ENCODE measurements at places on chromosomes 2 and 18. TPM values are rescaled to one million over a fixed set of nuclear protein-coding genes. Genes with fewer than 3 reads are reported as not detected.

DNA sequence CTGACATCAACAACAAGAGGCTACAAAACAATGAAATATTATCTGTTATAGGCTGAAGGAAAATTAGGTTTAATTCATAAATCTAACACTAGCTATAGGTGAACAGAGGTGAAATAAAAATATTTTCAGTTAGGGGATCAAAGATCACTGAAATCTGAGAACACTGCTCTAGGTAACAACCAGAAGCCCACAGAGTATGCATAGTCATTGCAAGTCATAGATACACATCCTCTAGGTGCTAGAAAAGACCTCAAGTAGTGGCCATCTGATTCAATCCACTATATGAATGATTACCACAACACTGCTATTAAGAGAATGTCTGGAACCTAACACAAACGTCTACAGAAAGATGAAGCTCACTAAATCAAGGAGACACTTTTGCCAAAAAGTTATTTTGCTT lies 264.6 kb upstream of the CYP26B1 start:
- DNase-seq: no peak

DNA sequence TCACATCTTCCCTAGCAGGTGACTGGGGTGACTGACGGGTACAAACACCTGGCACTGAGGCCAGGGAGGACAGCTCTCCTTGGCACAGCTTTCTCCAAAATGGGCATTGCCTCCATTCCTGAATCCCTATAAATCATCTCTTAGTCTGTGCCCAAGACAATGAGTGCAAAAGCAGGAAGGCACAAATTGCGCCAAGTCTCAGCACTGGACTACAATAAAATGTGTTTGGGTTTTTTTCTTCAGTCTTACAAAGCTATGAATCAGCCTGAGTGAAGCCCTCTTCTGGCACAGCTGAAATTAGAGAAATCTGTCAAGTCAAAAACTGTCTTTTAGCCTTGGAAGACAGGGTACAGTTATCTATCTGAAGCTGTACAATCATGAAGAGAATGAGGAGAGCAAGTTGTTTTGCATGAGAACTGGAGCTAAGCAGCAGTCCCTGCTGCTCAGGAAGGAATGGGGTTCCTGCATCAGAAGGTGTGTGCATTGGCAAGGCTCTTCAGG lies 90.8 kb downstream of the EPB41L3 start:
- DNase-seq: no peak

GRCh38 chr2:58215429-58215828 lies 25.7 kb downstream of the FANCL start:
- no peak for DNase-seq

LYPD1 gene
- not detected for total RNA-seq

GRCh38 chr2:107338059-107338458 lies 452.1 kb upstream of the ST6GAL2 start:
- no peak for DNase-seq

DNA sequence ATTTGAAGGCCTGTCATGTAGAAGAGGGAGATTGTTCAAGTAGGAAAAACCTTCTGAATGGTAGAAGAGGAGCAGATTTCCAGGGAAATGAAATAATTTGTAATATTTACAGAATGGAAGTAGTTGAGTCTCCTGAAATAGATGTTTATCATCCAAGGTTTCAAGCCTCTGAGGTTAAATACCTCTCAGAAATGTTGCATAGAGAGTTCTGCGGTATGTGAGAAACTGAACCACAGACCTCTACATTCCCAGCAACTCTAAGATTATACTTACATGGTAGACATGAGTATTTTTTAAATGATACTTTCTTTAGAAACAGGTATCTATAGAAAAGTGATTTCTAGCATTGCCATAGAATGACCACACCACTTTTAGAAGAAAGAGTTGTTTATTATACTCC lies 379.8 kb upstream of the FANCL start:
- no peak for DNase-seq

DNA sequence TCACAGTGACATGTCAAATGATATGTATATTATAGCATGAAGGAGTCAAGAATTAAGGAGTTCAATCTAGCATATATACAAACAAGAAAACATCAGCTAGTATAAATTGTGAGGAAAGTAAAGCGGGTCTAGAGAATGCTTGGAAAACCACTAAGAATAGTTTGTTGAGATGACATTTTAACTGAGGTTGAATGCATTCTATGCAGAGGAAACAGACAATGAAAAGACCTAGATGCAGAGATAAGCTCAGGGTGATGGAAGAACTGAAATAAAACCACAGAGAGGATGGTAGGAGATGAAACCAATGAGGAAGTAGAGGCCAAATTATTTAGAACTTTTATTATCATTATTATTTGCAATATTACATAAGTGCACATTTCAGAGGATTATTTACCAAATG lies 803.6 kb upstream of the FANCL start:
- DNase-seq: no peak

DNA sequence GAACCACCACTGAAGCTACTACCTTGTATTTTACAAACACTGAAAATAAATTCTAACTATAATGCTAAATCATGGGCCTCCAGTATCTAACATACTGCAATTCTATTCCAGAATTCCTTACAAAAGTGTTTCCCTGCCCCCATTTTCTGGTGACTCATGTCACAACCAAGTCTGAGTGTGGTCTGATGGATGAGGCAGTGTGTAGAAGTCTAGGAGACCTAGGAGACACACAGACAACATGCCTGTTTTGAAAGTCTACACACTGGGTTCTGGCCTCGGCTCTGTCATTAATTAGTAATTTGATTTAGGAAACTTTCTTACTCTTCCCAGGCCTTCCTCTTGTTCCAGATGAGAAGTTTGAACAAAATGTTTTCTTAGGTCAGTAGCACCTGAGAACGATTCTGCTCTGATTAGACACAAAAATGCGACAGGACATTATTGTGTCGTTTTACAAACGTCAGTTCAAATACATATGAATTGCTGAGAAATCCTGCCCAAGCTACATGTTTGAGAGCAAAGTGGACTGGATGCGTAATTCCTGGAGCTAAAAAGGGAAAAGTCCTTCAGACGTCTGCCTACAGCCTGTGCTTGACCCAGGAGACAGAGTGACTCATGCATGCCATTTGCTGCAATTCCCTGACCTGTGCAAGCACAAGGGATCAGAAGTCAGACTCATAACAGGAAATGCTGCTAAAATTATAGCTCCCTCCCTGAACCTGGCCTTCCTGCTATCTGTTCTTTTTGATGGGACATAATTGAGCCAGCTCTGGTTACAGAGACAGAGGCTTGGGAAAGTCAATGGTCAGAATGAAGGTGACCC lies 494.4 kb downstream of the SOX11 start:
- DNase-seq: no peak

- DNase-seq: no peak
Observed at GRCh38 chr2:223107825-223108224, 55.8 kb downstream of the KCNE4 start.

FRZB gene
- total RNA-seq: 0.17 TPM

DNA sequence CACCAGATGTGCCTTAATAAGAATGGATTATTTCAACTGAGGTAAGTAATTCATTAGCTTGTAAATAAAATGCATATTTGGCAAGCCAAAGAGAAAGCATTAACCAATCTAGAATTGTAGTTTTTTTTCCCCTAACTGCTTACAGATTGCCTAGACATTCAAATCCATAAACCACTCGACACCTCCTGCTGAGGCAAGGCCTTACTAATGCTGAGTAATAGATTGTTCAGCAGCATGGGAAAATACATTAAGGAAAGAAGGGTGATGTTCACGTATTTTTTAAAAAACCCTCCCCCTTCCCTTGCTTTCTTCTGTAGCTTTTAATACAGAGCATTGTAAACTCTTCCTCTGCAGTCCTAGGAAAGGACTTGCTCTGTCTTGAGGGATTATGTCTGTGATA lies 17.0 kb upstream of the LINC00305 start:
- DNase-seq: no peak

DNA sequence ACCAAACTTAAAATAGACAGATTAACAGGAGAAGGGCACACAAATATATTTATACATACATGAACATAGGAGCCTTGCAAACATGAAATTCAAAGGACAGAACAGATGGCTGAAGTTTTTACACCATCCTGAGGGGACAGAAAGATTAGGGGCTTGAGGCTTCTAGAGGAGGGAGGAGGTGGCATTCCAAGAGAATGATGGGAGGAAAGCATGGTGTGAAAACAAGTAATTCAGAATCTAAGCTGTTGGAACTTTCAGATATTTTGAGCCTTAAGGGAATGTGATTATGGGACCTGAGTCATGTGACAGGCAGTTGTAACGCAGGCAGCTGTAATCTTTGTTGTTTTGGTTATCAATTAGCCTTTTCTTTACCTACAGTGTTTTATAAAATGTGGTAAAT lies 225.2 kb upstream of the SPOPL start:
- DNase-seq: no peak

DNA sequence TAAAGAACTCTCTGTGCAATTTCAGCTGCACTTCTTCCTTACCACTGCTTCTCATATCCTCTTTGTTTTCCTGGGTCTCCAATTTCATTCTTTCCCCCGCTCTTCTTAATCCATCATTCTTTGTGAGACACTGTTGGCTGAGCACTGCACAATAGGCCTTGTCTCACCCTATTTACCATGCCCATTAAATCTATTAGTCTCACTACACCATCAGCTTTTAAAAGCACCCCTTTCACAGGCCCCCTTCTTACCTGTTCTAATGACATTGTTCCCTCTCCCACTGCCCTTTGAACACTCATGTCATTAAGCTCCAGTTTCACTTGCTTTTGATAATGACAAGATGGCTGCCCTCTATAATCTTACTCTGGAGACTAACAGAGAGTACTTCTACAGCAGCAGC lies 404.1 kb upstream of the ACVR2A start:
- no peak for DNase-seq

- no peak for DNase-seq
Observed at GRCh38 chr2:160332318-160332717, 132.2 kb upstream of the ITGB6 start.

DNA sequence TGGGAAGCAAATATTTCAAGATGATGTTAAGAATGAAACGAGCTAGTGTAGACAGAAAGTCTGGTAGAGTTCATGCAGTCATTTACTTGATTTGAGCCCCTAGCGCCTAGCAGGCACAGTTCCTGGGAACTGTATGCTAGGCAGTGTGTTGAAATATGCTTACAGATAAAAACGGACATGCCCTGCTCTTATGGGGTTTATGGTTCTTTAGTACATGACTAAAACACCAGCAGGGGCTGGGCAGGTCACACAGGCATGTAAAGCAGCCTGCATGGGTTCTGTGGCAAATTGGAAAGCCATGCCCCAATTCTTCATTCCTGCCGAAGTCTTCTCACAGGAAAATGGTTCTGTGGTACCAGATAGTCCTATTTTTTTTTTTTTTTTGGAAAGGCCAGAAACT lies 27.3 kb upstream of the MGAT5 start:
- DNase-seq: no peak

DNA sequence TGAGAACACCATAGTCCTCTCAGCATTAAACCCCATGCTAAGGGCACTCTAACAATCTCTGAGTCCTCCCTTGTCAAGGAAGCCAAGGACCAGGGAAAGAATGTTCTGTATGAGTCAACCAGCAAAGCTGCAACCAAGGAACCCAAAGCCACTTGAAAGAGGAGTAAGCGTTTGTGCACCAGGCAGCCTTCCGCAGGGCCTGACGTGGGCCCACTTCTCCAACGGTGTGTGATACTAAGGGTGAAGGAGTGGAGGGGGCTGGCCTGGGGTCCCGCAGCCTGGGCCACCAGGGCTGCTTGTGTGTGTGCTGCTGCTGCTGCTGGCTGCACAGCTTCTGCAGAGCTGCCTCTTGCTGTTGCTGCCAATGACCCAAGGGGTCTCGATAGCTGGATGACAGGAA lies 30.1 kb upstream of the GALNT14 start:
- no peak for DNase-seq

SPP2 gene
- not detected for total RNA-seq

DNA sequence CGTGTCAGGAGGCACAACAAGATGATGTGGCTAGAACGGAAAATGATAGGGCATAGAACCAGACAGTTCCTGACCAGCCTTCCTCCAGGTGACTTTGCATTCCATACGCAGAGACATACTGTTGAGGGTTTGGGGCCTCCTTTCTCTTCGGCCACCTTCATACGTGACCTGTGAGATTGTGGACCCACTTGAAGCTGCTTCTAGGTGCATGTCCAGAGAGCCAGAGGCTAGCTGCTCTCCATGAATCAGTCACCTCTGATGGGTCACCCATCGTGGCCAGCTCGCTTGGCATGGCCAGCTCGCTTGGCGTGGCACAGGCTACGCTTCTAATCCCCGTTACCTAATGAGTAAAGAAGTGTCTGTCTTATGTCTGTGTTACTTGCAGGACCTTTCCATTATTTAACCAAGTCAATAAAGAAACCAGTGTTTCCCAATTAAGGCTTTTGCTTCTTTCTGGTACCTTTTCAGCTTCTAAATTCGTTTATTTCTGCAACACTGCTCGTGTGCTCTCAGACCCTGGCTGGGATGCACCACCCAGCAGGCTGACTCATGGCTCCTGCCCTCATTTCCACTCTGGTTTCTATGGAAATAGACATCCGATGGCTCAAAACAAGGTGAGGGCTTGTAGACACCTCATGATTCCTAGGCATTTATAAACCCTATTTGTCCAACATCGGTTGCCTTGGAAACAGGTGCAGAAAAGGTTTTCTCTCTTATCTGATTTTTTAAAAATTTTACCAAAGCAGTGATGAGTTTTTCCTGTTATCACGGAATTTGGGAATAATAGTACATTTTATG lies 86.7 kb upstream of the B3GNT7 start:
- peak; percentile 40 for DNase-seq

DNA sequence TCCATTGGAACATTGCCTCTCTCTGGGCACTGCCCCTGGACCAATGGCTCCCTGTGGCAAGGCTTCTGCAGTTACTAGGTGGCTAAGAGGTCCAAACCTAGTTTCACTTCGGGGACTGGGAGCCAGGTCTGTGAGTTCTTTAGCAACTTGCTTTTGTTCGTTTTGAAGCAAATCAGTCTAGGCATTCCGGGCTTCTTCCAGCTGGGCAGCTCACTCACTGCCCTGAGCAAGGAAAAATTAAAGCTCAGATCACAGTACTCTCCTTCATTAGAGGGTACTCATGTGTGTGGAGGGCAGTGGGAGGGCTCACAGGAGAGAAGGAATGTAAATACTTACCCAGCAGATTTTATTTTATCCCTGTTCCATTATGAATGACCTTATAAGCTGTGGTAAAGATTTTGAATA lies 80.3 kb downstream of the SPP2 start:
- DNase-seq: no peak

GRCh38 chr2:22273853-22274252 lies 1111.1 kb upstream of the KLHL29 start:
- no peak for DNase-seq

- no peak for DNase-seq
Observed at GRCh38 chr2:20450201-20450999, 3.5 kb downstream of the RHOB start.

- DNase-seq: peak; percentile 87
Observed at GRCh38 chr18:45169610-45170009, 445.7 kb upstream of the SLC14A2 start.

C2orf81 gene
- 9.5 TPM for total RNA-seq

RUFY4 gene
- total RNA-seq: not detected

DNA sequence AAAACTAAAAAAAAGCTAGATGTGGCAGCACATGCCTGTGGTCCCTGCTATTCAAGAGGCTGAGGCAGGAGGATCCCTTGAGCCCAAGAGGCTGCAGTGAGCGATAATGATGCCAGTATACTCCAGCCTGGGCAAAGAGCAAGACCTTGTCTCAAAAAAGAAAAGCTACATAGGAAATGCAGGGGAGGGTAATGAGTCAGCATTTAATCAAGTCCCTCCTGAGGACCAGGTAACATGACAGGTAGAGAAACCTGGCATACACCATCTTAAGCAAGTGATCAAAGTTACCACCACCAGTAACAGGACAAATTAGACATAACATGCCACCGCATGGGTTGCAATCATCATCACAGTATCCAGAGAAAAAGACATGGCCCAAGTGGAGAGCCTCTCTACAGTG lies 25.8 kb downstream of the MYO5B start:
- DNase-seq: no peak
